D721Med (cell line): ENCODE measurements at places on chromosomes 1 and 21.

- no peak for DNase-seq
Observed at GRCh38 chr1:55813618-55814017, 598.5 kb upstream of the USP24 start.

GRCh38 chr1:22186311-22186710 is 43.4 kb upstream of the WNT4 start:
- no peak for DNase-seq

GRCh38 chr1:60367532-60367931 is 294.0 kb upstream of the C1orf87 start:
- DNase-seq = no peak

DNA sequence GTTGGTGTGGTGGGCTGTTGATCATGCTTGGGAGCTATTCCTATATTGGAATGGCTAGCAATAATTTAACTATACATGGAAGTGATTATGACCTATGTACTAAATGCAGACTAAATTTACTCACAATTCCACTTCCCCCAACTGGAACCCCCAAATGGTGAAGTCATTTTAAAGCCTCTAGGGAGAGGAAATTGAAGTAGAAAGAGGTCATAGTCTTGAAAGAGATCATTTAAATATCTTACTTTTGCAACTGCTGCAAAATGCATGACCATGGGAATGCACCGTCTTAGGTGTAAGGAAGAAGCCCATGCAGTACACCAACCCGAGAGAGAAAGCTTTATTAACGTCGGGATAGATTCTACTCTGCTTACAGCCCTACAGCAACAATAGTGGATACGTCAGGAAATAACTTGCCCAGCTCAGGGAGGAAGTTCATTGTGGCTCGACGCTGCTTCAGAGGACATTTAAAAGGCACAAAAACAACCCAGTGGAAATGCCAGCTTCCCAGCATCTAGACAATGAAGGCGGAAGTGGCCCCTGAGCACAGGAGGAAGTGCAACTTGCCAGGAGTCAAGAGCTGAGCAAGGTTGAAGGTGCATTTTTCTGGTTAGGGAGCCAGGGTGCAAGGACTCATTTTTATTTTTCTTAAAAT is 26.5 kb downstream of the CYYR1 start:
- DNase-seq = no peak

DNA sequence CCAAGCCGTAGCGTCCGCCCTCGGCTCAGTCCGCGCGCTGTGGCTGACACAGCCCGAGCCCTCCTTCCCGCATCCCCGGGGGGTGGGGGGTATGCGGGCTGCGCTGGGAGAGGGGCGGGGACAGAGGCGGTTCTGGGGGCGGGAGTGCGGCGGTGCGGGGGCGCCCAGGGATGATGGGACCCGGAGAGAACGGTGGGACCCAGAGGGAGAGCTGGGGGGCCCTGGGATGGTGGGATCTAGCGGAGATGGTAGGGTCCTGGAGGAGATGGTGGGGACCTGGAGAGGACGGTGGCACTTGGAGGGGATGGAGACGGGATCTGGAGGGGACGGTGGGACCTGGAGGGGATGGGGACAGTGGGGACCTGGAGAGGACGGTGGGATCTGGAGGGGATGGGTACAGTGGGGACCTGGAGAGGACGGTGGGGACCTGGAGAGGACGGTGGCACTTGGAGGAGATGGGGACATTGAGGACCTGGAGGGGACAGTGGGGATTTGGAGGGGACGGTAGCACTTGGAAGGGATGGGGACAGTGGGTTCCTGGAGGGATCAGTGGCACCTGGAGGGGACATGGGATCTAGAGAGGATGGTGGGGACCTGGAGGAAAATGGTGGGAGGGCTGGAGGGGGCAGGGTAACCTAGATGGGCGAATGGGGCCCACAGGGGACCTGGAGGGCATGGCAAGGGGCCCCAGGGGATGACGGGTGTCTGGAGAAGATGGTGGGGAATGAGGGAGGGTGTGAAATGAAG is 477 bp downstream of the SNAP47 start:
- no peak for DNase-seq

DNA sequence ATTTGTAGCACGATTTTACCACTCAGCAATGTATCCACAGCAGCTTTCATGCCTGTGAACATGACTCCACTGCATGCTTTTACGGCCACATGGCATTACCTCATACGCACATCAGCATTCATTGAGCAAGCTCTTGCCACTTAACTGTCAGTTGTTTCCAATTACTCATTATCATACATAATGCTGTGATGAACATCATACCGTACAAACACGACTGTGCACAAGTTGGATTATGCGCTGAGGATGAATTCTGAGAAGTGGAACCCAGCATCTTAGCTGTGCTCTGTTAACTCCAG is 9.6 kb downstream of the UMODL1 start:
- DNase-seq = no peak

DNA sequence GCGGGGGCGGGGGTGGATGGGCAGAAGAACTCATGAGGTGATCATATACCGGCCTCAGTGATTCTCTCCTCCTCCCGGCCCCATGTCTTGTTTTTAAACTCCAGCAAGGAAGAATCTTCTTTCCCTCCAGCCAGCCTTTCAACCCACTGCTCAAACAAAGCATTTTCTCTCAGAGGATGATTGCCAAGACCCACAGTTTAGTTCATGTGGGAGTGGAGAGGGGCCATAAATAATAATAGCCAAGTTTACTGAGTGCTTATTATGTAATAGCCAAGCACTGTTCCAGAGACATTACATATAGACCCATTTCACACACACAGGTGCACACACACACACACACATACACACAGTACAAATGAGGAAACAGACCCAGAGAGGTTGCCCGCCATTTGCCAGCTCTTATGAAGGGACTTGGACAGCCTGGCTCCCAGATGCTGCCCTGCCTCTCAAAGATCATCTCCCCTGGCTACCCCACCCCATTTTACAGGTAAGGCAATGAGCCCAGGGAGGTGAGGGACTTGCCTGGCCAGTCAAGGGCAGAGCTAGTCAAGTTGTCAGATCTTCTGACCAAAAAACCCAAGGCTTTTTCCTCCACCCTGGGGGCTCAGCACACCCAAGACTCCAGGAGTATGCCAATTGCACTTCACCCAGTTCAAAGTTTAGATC is 18.0 kb upstream of the BCAR3 start:
- DNase-seq = no peak

DNA sequence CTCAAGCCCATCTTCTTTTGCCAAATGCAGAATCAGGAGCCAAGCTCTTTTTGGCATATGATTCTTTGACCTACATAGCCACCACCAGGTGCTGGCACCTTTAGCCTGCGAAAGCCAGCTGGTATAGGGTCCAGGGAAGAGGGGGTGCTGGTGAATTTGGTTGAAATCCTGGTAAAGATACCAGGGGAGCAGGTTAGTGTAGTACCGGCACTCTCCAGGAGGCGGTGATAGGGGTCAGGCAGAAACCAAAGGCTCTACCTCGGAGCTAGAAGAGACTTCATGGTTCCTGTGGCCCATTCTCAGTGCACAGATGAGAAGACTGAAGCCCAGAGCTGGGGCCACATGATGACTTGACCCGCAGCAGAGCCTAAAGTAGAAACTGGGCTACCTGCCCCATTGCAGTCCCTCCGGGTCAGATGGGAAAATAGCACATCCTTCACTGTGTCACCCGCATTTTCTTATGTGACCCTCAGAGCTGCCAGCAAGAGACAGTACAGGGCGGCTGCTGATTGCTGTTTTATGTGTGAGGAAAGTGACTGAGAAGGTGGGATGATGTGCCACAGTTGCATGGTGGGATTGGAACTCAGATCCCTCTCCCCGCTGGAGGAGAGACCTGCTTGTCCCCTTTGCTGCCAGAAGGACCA is 36.0 kb upstream of the IL19 start:
- DNase-seq = no peak

DNA sequence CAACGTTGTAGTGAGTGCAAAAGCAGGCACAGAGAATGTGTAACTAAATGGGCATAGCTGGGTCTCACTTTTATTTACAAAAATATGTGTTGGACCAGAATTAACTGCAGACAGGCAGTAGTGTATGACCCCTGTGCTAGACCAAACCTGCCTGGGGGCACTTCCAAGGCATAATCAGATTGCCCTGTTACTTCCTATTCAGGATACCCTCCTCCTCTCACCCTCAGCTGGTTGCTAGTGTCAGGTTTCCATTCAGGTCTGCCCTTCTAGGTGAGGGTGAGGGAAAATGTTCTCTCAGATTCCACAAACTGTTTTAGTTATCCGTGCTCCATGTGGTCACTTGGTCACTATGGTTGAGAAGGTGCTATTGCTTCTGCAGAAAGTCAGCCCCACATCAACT is 387.3 kb downstream of the LMX1A start:
- DNase-seq = no peak

DNA sequence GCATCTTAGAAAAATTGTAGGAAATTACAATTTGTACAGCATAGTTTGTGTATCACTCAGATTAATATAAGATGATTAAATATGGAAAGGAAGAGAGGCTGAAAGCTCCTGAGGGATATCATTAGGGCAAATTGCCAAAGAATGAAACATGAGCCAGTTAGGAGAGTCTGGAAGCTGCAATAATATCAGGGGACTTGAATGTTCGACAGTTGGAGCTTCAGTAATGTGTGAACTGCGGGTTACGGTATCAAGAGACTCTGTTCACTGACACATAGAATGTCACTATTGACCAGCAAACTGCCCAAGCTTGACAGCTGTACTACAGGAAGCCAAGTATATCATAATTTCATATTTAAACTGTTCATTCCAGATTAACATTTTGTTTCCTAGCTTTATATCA is 157.2 kb downstream of the DENND1B start:
- no peak for DNase-seq

- no peak for DNase-seq
Observed at GRCh38 chr1:115255154-115255553, 82.9 kb downstream of the NGF start.
